ENCODE measurements at places on chromosomes 3 and 15. TPM values are rescaled to one million over a fixed set of nuclear protein-coding genes. Genes with fewer than 3 reads are reported as not detected.

The TM4SF18 gene
- 366 TPM for total RNA-seq

The MSL2 gene
- 10.5 TPM for total RNA-seq

The MASP1 gene
- total RNA-seq, result 0.77 TPM

The EPB42 gene
- not detected for total RNA-seq

The CYP8B1 gene
- not detected for total RNA-seq

The ALPK3 gene
- total RNA-seq, result 19.5 TPM

The SELENOT gene
- total RNA-seq, result 141 TPM

The KLHDC8B gene
- 78.3 TPM for total RNA-seq

The RTF1 gene
- 11.9 TPM for total RNA-seq

The ADGRG7 gene
- total RNA-seq, result not detected

The RTP1 gene
- not detected for total RNA-seq

The MYO5C gene
- 13.0 TPM for total RNA-seq

The MOBP gene
- not detected for total RNA-seq

The DNASE1L3 gene
- 6.4 TPM for total RNA-seq

The RAB43 gene
- total RNA-seq, result 95.2 TPM

All from dermis microvascular lymphatic vessel endothelial cell (primary cell).